ENCODE measurements at places on chromosomes 16 and 17.

GRCh38 chr16:89131783-89132182, 38.1 kb downstream of the ACSF3 start:
- DNase-seq, result peak; percentile 22

GRCh38 chr16:2748757-2749455, 3.5 kb upstream of the SRRM2 start:
- DNase-seq, result no peak

- peak; percentile 9 for DNase-seq
Measured at GRCh38 chr16:56334761-56335160, 90.6 kb downstream of the AMFR start.

GRCh38 chr17:10737168-10737622, 7.4 kb upstream of the TMEM220 start:
- DNase-seq, result peak; percentile 47

- no peak for DNase-seq
Measured at GRCh38 chr16:13660807-13661206, 259.1 kb upstream of the ERCC4 start.

DNA sequence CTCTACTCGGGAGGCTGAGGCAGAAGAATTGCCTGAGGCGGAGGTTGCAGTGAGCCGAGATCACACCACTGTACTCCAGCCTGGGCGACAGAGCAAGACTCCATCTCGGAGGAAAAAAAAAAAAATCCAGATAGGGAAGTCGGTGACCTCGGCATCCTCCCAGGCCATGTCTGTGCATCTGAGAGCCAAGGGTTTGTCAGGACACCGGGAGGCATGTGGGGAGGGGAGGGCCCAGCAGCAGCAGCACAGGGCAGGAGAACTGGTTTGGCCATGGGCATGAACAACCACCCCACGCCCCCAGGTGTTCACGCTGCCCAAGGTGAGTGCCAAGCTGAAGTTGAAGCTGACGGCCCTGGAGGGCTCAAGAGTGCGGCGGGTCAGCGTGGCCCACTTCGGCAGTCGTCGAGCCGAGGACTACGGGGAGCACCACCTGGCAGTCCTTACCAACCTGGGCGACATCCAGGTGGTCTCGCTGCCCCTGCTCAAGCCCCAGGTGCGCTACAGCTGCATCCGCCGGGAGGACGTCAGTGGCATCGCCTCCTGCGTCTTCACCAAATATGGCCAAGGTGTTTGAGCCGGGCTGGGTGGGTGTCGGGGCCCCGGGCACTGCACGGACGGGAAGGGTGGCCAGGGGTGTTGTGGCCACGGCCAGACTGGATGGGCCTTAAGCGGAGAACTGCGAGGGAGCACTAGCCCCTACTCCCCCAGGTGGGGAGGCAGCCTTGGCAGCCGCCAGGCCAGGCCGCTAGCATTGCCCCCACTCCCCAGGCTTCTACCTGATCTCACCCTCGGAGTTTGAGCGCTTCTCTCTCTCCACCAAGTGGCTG, 14.7 kb upstream of the MYO15B start:
- no peak for DNase-seq

DNA sequence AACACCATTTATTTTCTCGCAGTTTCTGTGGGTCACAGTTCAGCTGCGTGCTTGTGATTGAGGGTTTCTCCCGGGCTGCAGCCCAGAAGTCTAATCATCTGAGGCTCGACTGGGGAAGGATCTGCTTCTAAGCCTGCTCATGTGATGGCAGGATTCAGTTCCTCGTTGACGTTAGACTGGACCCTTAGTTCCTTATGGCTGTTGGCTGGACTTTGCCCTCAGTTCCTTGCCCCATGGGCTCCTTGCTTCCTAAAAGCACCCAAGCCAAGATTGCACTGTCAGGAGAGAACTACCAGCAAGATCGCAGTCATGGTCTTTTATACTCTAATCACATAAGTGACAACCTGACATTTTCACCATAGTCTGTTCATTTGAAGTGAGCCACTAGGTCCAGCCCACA, 250.0 kb downstream of the PRKCA start:
- DNase-seq, result no peak

DNA sequence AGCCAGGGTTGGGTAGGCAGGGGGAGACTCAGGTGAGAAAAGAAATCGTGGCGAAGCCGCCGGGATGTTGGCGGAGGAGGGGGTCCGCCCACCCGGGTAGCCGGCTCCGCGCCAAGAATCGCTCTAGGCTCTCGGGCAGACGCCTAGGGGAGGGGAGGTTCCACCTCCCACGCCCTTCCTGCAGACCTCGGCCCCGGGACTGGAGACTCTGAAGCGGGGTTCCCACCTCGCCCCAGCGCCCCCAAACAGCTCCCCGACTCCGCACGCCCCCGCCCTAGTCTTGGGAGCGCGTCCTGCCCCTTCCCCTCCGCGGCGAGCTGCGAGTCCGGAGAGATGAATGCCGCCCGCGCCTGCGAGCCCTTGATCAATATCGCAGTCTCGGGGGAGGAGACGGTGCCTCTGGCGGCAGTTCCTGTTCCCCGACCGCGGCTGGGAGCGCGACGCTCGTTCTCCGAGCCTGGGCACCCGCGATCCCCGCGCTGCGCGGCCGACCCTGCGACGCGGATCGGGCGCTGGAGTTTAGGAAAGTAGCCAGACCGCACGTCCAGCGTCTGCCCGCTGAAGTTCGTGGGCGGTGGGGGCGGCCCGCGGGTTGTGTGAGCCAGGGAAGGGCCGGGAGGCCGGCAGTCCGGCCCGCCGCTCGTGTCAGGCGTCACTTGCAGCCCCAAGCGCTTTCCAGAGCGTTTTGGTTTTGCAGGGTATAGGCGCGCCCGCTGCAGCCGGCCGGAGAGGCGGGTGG, 790 bp downstream of the CRHR1 start:
- DNase-seq, result peak; percentile 37

DNA sequence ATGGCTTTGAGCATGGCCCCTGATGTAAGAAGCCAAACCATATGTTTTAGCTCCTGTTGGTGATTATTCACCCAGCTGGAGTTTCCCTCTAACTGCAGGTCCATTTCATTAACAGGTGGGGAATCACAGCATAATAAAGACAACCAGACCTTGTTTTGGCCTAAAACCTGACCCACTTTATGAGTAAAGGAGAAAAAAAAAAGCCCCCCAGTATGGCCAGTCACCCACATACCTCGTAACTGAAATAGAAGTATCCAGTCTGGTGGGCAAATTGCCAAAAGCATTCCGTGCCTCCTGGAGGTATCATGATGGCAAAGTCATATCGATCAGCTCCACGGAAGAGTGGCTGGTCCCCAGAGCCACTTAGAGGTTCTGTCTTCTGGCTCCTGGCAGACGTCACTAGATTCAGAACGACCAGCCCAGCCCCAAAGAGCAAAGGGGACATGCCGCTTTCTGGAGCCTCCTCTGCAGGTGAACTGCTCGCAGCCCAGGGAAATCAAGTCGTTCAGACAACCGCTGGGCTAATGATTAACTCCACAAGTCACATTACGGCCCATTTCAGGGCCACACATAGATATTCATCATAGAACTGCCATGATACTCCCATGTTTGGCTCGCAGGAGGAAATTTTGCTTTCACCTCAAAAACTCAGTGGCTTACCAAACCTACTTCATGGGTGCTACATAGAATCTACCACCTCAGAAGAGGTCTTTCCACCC, at the start of gene TMED6:
TMED6 (minus strand) TSS at position 478 of the 719 bp plus-strand sequence; CDS start at position 445, 33 bp downstream.
- no peak for DNase-seq

- DNase-seq, result no peak
Measured at GRCh38 chr16:71311553-71312158, 22.5 kb upstream of the CMTR2 start.

Data from left ventricle myocardium superior (tissue), 1 donor.